ENCODE measurements at places on chromosomes 1 and 21.
A peak's percentile ranks its signal among the peaks of the same experiment; 100 is the strongest.

DNA sequence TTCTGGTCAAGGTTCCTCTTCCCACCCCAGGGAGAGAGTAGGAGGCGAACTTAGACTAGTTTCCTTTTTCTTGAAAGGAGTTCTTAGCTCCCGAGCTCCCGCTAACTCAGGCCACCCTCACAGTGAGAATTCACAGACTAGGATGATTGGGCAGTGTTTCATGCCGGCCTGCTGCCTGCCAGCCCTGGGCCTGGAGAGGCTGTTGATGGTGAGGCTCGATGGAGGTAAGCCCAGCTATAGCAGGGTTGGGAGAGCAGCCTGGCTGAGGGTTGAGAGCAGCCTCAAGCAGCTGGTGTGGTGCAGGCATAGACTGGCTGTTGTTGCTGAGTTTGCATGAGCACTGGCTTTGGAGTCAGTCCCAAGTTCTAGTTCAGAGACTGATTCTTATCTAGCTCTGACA is 274.4 kb downstream of the MATN1 start:
- no peak for DNase-seq

GRCh38 chr21:35697321-35697808 is 363.0 kb downstream of the SETD4 start:
- no peak for DNase-seq

DNA sequence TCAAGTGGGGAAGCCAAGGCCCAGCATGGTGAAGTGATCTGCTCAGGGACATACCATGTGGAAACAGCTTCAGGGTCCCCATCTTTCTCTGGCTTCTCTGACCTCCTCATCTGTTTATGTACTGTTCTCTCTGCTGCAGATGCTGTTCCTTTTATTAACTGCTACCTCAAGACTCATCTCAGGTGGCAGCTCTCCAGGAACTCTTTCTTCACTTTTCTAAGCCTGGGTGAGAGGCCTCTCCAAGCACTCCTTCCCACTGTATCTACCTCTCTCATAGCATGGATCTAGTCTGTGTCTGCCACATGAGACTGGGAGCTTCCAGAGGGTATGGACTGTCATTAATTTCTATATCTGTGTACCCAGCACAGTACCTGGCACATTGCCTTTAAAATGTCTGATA is 73.4 kb upstream of the PPM1J start:
- DNase-seq: no peak

DNA sequence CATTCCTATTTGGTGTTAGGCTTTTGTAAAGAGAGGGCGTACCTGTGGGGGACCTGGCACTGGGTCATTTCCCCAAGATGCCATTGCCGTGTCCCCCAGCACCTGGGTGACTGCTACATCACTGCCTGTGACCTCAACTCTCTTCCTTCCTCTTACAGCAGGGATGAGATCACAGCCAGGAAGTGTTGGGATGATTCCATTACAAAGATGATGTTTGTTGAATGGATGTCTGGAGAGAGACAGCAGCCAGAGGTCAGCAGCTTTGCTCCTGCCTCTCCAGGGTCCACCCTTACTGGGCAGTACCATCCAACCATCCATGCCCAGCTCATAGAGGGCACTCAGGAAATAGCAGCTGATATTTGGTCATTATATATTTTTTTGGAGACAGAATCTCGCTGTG is 35.1 kb downstream of the TMEM51 start:
- peak; percentile 78 for DNase-seq

GRCh38 chr1:56799605-56800400 is 19.4 kb downstream of the FYB2 start:
- DNase-seq: no peak

DNA sequence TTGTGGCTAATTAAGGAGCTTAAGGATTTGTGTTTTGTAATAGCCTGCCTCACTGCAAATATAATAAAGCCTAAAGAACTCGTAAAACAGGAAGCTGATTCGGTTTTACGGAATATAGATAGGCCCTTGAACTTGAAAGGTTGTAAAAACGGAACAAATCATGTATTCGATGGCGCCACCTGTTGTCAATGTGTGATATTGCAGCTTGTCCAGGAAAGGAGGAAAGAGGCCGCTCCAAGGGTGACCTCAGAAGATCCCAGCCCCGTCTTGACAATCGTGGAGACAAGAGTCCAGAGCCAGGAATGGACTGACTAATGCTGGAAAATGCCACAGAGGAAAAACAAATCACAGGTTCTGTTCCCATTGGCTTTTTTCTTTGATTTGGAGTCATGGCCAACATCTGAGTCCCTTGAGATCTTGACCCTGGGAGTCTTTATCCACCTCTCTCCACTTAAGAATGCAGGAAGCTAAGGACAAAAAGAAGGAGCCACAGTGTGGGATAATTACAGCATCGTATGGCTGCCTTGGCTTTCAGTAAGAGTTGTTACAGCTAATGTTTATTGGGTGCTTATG is 7.0 kb upstream of the IGSF21 start:
- peak; percentile 64 for DNase-seq

DNA sequence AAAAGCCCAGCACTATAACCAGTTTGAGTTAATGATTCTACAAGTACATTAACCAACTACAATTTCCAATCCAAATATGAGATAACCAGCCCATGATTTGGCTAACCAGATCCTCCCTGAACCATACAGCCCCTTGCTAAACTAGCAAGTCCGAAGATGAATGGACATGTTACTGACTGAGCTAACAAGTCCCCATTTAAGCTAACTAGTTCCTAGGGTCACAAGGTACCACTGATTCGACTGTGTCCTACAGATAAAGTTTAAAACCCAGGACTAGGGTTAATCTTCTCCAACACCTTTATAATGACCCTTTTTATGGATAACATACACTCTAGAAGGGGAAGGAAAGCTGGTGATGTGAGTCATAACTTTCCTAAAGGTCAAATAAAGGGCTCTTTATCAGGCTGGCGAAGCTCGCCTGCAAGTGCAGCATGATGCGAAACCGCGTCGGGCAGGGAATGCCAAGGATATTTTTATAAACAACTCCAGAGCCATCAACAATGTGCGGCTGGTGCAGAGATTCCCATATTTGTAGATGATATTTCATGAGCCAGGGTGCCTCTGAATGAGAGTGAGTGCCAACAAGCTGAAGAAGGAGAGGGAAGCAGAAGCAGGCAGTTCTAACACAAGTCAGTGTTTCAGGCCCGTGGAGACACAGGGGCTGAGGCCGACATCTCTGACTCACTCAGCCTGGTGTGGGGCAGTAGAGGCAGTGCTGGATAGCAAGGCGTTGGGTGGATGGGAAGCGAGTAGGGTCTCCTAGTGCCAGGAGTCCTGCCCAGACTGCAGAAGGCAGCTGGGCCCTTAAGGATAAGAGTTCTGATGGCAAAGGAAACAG is 75.6 kb upstream of the ROR1 start:
- peak; percentile 41 for DNase-seq

DNA sequence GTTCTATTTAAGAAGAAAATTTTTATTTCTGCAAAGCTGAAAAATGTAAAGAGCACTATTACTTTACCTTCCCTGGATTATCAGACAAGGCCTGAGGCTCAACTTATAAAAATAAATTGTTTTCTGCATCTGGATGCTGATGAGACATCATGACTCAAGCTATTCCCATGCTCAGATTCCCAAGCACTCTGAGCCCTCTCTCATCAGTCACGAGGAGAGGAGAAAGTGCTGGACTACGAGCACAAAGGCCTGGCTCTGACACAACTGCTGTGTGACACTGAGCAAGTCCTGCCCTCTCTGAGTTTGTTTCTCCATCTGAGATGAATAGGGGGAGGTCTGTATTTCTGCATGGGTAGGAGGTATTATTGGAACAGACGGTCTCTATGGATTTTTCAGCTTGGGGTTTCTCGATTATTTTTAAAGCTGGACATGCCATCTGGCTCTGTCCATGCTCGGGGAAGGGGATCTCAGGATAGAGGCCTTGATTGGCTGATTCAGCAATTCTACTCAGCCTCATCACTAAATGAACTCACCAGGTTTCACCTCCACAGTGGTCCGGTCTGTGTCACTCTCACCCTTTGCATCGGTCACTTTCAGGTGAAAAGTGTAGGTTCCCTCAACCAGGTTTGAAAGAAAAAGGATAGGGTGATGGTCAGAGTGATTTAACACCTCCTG is 107.7 kb downstream of the KIAA0319L start:
- DNase-seq: peak; percentile 68
